ENCODE measurements at places on chromosomes 2 and 18.

DNA sequence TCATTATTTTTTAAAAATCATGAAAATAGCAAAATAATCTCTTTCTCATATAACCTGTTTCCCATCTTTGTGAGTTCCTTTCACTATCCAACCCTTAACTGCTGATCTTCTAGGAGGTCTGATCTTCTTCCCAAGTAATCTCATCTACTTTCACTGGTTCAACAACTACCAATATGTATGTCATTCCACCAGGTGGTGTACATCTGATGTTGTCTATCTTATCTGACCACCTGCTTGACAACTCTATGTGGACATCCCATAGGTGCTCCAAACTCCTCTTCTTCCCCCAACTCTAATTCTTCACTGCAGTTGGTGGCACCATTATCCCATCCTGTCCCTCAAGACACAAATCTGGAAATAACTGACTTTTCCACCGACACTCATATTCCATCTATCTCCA, 62.5 kb downstream of the FAM228A start:
- no peak for DNase-seq

GRCh38 chr2:134402410-134402809, 148.5 kb downstream of the MGAT5 start:
- DNase-seq: no peak

GRCh38 chr2:172231508-172231907, 128.8 kb upstream of the DLX2 start:
- DNase-seq: no peak

GRCh38 chr2:214019229-214019972, 391.5 kb upstream of the VWC2L start:
- DNase-seq: peak; percentile 80

GRCh38 chr18:42112657-42113420, 157.8 kb downstream of the PIK3C3 start:
- no peak for DNase-seq

- peak; percentile 5 for DNase-seq
Measured at GRCh38 chr2:199228887-199229819, 228.6 kb downstream of the SATB2 start.

DNA sequence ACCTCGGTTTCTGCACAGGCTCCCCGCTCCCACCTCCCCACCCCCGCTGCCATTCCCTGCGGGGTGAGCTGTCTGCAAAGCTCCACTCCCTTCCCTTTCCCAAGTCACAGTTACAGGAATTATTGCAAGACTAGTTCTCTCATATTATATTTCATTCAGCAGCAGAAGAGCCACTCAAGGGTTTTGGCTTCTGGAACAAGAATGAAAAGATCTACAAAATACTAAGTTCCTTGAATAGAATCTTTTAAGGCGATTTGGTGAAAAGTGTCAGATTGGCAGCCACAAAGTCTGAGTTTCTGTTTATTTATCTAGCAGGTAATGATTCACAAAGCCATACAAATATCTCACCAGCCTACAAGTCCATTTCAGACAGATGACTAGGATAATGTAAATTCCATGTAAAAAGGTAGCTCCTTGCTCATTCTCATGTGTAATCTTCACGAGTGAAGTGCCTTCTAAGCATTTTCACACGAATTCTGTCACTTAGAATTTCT, 221.9 kb upstream of the RBBP8 start:
- no peak for DNase-seq

Data from trophoblast cell (in vitro differentiated cells and primary cell).